ENCODE measurements at places on chromosomes 6 and 20. TPM values are rescaled to one million over a fixed set of nuclear protein-coding genes. Genes with fewer than 3 reads are reported as not detected.
A peak's percentile ranks its signal among the peaks of the same experiment; 100 is the strongest.

The SGK2 gene
- 6.2 TPM for total RNA-seq

The MYT1 gene
- total RNA-seq: 1.7 TPM

DNA sequence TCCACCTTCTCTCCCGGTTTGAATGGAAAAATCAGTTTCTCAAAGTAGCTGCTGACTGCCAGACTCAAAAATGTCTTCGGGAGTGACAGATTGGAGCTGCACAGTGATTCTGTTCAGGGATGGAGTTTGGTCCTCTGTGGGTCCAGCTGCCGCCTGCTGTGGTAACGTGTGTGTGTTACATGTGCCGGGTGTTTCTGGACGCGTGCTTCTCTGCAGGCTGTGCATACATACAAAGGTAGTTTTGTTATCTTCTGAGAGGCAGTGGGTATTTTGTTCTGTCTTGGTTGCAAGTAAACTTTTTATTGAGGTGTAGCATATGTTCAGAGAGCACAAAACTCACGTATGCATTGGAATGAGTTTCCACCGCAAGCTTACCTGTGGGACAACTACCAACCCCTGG is 41.3 kb upstream of the NAA20 start:
- H3K27ac ChIP-seq: peak overlapping the region; percentile 84
- peak; percentile 49 for DNase-seq
- H3K36me3 ChIP-seq: no peaks in the 10 kb centered on the region
- peaks cover 35% of the 10 kb centered on the region for H3K4me1 ChIP-seq
- H3K27me3 ChIP-seq: no peaks in the 10 kb centered on the region

DNA sequence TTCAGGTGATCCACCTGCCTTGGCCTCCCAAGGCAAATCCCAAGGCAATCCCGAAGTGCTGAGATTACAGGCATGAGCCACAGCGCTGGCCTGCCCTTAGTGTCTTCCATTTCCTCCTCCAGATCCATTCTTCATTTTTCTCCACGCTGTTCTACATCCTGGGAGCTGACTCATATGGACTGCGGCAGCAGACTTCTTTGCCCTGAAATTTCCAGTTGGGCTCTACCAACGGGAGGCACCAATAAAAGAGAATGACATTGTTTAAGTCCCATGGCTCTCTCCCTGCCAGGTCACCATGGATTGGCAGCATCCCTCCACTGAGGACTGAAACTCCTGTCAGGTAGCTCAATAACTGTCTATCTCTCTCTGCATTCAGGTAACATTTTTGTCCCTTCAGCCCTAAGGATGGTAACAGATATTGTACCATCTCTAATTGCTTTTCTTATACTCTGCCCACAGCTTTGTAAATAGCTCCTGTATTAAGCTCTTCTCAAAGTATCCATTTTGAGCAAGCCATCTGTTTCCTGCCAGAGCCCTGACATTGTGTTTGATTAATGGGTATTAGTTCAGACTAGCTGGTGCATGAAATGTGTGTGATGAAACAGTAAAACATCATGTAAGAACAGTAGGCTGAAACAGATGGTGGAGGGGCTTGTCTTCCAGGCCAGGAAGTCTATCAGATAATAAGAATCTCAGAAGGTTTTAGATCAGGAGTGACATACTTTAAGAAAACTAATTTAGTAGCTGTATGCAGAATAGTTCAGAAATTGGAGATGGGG is 3.6 kb downstream of the TBCC start:
- H3K36me3 ChIP-seq: no peaks in the 10 kb centered on the region
- DNase-seq: no peak
- H3K4me3 ChIP-seq: no peak overlapping the region
- no peak overlapping the region for H3K27ac ChIP-seq
- peaks cover 7% of the 10 kb centered on the region for H3K4me1 ChIP-seq
- no peaks in the 10 kb centered on the region for H3K27me3 ChIP-seq

DNA sequence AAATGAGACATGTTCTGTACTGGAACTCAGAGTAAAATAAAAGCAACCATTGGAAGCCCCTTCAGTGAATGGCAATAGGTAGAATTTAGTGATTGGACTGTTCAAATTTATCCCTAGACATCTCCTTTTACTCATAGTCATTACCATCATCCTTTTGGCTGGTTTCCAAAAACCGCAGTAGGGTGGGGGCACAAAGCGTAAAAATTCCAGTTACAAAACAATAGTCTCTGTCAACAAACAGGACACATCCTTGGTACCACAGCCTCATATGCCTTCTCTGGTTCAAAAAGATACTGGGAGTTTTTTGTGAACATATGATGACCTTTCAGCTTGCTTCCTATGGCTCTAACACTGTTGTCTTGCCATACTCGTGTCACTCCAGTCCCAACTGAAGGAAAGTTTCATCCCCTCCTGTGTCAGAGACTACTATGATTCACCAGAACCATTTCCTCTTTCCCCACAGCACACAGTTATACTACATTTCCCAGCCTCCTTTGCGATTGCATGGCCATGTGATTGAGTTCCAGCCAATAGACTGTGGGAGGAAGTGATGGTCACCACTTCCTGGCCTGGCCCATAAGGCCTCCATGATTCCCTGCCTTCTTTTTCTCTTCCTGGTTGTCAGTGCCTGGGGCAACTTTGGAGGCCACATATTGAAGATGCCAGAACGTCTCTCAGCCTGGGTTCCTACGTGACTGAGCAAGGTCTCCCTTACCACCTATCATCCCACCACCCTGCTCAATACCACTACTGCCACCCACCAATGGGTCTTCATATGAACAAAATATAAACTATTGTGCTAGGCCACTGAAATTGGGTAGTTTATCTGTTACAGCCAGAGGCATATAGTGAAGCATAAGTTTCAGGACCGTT is 162.4 kb downstream of the ID4 start:
- H3K4me1 ChIP-seq: no peaks in the 10 kb centered on the region
- no peaks in the 10 kb centered on the region for H3K27me3 ChIP-seq
- no peak overlapping the region for H3K27ac ChIP-seq
- no peak overlapping the region for H3K4me3 ChIP-seq

DNA sequence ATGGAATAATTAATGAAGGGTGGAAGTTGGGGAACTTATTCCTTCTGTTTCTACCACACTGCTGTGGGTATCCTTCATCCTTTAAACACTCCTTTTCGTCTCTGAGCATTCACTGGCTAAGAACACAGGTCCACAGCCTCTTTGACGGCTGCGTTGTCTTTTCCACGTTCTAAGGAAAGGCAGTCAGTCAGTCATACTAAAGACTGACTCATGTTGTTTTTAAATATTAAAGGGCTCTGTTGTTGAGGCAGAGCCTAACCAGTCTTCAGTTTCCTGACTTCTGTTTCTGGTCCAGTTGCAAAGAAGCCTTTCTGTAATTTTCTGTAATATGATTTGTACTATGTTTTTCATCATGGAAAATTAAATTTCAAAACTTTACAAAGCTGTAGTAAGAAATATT is 48.0 kb downstream of the UST start:
- no peak overlapping the region for H3K27ac ChIP-seq
- no peak for DNase-seq
- no peaks in the 10 kb centered on the region for H3K4me1 ChIP-seq
- no peaks in the 10 kb centered on the region for H3K36me3 ChIP-seq
- no peaks in the 10 kb centered on the region for H3K27me3 ChIP-seq
